ENCODE measurements at places on chromosomes 2 and 18.
A peak's percentile ranks its signal among the peaks of the same experiment; 100 is the strongest.

DNA sequence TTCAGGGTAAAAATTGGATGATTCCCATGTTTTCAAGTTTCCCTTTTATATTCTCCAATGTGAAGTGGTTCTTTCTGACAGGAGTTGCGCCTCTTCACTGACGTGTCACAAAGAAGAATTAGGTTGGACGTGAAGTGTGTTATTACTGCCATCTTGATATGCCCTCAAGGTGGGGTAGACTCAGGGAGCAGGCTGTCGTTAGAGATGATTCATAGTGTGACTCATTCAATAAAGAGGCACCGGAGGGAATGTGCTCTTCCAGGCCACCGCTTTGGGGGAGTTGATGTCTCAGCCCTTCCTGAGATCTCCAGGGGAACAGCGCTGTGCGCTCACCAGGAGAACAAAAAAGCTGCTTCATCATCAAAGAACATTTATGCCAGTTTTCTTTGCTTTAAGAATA, 3.6 kb upstream of the DGKD start:
- DNase-seq, result peak; percentile 84

GRCh38 chr2:226676618-226677017, 123.0 kb downstream of the IRS1 start:
- no peak for DNase-seq

- DNase-seq, result no peak
These were observed 3.6 kb upstream of the GBX2 start for GRCh38 chr2:236171680-236172254.

- DNase-seq, result no peak
These were observed 99.0 kb downstream of the ZFP36L2 start for GRCh38 chr2:43127208-43127940.

- DNase-seq, result no peak
These were observed 20.3 kb downstream of the MTERF4 start for GRCh38 chr2:241081643-241082340.

DNA sequence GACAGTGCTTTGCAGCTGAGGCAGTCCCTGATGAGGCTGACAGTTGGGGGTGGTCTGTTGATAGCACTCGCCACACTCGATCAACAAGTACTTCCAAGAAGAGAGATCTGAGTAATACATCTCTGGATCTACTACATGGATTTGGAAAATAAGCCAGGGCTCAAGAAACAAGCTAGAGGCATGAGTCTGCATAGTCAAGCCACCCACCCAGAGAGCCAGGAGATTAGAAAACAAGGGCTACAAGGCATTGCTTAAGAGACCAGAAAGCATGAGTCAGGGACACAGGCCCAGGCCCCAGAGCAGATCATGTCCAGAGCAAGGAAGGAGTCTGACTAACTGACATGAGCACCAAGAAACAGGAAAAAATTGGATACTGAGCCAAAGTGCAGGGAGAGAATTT, 196.9 kb upstream of the CWC22 start:
- peak; percentile 71 for DNase-seq

DNA sequence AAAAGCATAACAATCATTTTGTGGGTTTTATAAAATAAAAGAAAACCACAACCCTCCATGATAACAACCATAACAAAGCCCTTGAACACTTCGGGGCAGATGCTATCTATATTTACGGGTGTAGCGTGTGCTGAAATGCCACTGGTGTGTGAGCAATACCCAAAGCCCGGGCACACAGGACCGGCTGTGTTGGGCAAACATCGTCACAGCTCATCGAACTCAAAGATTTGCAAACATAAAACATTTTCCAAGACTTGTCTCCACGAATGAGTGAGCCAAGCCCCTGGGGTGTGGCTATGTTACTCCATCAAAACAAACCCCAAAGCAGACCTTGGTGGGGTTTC, 290.2 kb downstream of the LPIN1 start:
- DNase-seq, result no peak

- no peak for DNase-seq
These were observed 9.1 kb downstream of the DRC1 start for GRCh38 chr2:26410764-26411243.

DNA sequence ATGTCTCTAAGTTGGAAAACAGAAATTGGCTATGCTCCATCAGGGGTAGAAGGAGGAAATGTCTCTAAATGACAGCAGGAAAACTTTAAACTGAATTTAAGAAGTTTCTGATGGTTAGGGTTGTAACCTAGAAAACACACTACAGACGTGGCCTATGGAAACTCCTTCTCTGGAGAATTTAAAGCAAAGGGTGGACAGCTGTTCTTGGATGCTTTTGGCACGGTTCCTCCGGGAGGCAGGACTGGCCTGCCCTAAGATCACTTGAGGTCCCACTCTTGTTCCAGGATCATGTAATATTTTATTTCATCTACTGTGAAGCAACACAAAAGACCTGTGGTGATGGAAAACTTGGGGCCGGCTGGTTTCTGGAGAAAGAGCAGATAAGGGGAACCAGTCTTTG, 77.0 kb downstream of the NRP2 start:
- no peak for DNase-seq

DNA sequence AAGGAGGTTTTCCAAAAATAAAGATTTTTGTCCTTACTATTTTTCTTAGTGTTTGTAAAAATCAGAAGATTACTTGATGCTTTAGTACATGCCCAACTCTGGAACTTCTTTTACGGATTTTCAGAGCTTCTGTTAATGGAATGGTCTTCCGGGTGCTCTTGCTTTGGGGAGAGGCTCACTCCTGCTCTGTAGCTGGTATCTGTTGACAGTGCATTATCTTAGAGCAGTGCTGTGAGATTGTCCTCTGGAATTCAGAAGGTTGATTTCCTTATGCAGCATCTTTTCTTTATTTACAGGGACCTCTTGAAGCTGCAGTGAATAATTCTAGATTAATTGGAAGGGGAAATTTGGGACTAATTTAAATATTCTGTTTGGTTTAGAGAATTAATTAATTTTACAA, 4.6 kb downstream of the MAPRE2 start:
- DNase-seq, result no peak

GRCh38 chr2:31813016-31813415, 197.8 kb downstream of the MEMO1 start:
- no peak for DNase-seq

GRCh38 chr18:72232644-72233043, 311.5 kb downstream of the CBLN2 start:
- DNase-seq, result no peak

DNA sequence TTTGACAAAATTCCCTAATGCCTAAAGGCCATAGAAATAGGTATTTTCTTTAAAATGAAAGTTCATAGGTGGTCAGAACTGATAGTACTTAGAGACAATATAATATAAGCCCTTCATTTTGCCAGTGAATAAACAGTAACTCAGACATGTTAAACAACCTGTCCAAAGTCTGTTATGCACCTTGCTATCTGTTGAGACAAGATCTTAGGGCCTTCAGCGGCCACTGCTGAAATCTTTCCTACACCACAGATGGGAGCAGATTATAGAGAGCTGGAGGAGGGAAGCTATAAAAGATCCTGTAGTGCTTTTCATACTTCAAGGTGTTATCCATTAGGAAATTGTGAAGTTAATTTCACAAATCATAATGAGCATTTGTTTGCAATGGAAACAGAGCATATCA, 13.8 kb downstream of the CERKL start:
- no peak for DNase-seq

DNA sequence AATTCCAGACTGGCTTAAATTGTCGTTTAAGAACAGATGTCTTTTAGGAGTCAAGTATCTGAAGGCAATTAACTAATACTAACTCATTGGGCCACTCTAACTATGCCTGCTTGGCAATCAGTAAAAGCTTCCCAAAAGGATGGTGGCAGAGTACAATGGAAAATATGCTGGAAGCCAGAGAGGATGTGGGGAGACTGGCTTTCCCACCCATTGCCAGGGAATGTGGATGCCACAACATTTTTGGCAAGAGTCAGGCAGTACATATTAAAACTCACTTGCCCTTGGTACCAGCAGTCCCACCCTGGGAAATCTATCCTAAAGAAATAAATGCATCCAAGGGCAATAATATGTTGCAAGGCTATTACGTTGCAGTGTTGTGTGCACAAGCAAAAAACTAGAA, 74.0 kb upstream of the FZD7 start:
- no peak for DNase-seq

GRCh38 chr2:179860255-179861026, 971 bp downstream of the ZNF385B start:
- no peak for DNase-seq

GRCh38 chr2:139317259-139317658, 537.1 kb upstream of the NXPH2 start:
- DNase-seq, result no peak

DNA sequence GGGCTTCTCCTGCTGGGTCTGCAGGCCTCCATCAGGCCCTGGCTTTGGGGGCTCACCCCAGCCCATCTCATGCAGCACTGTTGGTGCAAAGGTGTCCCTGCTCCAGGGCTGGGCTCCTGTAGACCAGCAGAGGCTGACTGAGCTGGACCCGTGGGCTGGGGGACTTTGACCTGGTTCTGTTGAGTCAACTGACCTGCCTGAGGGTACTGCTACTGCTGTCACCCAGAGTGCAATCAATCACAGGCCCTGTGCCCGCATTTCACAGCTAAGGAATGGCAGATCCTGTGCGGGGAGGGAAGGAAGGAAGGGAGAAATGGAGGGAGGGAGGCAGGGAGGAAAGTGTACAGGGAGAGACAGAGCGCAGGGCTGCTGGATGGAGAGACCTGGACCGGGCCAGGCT, 136.8 kb downstream of the TPO start:
- no peak for DNase-seq

- DNase-seq, result no peak
These were observed 259.2 kb downstream of the CELF4 start for GRCh38 chr18:37306432-37306831.

DNA sequence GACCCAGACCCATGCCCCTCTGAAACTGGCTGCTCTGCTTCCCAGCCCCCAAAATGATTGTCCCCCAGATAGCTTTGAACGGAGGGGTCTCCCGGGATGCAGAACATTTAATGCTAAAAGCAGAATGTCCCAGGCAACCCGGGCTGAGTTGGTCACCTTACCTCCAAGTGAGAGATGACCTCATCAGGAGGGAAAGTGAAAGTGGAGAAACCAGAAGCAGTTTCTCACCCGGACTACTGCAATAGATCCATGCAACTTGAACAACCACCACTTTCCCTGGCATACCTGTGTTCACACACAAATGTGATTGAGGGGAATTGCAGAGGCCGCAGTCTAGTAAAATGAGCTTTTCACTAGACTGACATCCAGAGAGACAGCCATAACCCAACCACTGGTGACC, 75.3 kb upstream of the NPAS2 start:
- DNase-seq, result peak; percentile 64

DNA sequence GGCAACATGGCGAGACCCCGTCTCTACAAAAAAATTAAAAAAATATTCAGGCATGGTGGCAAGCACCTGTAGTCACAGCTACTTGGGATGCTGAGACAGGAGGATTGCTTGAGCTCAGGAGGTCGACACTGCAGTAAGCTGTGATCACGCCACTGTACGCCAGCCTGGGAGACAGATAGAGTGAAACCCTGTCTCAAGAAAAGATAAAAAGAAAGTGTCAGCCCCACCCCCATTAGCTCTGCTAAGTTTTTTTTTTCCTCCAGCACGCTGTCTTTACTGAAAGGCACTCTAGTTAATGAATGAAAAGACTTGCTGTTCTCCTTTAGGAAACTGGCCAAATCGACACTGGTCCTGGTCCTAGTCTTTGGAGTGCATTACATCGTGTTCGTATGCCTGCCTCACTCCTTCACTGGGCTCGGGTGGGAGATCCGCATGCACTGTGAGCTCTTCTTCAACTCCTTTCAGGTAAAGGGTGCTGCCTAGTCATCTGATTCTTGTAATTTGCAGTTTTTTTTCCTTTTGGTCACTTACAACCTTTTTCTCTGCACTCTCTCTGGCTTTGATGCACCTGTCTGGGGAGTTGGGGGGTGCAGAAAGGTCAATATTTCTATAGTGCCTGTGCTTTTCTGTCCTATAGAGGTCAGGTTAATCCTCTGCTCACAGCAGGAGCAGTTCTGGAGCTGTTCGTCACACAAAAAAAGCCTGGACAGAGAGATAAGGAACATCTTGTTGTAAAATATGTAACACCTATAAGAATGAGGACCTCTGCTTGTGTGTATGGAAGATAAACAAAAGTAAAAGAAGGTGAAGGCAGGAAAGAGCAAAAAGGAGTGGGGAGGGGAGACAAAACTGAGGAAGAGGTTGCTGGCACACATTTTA, 82.3 kb downstream of the PTH2R start:
- no peak for DNase-seq

DNA sequence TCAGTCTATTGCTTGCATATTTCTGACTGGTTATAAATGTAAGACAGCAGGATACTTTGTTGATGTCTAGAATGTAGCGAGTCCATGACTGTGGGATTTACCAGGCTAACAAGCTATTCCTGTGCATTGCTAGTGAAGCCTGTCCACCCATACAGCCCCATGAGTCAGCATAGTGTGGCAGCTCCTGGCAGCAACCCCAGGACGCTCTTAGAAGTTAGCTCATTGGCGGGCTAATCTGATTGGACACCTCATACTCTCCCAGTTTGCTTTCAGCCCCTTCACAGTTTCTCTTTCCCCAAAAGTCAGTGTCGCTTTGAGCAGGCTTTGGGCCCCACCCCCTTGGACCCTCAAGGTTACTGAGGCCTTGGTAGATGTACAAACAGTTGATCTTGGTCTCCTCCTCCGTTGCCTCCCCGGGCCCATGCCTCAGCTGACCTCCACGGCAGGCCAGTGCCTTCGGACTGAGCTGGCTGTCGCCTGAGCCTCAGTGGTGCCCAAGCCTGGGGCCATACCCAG, 48.0 kb downstream of the COA5 start:
- DNase-seq, result peak; percentile 91

- DNase-seq, result no peak
These were observed 32.9 kb upstream of the RNF149 start for GRCh38 chr2:101341421-101341820.

DNA sequence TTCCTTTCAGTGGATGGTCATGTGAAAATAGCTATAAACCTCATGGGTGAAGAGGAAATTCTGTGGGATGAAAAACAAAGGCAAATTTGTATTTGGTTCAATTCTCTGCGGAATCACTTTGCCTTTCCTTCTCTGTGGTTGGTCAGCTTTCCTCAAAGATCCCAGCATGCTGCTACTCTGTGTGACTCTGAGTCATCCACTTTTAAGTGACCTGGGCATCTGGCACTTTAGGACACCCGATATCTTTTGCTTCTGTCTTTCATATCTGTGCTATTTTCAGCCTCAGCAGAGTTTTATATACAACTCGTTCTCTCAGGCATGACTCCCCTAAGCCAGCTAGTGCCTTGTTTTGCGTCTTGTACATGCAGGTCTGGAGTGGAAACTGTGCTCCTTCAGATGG, 217.0 kb upstream of the PIEZO2 start:
- DNase-seq, result peak; percentile 60

- DNase-seq, result no peak
These were observed 16.2 kb upstream of the STEAP3 start for GRCh38 chr2:119207447-119207846.
